Lower lobe of right lung (tissue), 2 donors: ENCODE measurements at places on chromosomes 2 and 18.

DNA sequence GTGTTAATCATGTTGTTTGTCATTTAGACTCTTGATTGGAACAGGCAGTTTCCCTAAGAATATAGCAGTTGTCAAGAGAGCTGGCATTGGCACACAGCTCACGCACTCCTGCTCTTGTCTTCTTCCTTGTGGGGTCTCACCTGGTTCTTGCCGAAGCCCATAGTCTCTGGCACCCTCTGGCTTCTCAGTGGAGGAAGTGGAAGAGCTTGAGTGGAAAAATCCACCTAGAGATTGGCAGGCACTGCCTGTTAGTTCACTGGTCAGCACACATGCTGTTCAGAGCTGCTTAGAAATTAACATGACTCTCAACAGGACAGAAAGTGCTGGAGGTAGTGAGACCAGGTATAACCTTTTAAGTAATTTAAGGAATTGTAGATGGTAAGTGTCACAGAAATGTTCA is 28.3 kb downstream of the SCTR start:
- DNase-seq: no peak

DNA sequence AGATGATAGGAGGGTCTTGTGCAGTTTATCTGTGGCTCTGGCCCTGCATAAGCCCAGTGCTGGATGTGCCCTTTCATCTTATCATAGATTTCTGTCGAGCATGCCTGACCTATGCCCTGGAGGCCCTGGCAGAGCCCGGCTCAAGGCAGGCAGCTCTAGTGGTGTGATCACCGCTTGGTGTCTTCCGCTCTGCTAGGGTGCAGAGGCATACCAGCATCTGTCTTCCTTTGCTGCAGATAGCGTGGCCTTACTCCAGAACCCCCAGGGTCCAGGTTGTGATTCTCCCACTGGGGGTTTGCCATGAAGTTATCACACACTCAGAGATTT is 13.7 kb upstream of the TRAF3IP1 start:
- DNase-seq: no peak

DNA sequence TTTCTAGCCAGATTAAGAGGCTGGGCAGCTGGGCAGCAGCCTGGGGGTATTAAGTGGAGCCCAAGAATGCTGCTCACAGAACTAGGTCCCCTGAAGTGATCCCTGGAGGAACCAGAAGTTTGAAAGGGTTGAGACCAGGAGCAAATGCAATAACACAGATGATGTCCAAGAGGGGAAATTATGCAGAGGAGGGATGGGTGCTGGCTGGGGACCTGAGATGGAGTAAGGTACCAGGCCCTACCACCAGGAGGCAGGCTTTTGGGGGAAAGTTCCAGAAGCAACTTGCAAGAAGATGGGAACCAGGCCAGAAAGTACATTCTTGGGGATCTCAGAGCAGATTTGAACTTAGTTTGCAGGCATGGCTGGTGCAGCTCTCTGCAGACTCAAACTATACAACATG is 175.1 kb downstream of the NCK2 start:
- DNase-seq: no peak

- DNase-seq: no peak
Measured at GRCh38 chr2:108588070-108588668, 53.9 kb downstream of the LIMS1 start.

- DNase-seq: no peak
Measured at GRCh38 chr2:172667581-172668325, 67.9 kb upstream of the RAPGEF4 start.

DNA sequence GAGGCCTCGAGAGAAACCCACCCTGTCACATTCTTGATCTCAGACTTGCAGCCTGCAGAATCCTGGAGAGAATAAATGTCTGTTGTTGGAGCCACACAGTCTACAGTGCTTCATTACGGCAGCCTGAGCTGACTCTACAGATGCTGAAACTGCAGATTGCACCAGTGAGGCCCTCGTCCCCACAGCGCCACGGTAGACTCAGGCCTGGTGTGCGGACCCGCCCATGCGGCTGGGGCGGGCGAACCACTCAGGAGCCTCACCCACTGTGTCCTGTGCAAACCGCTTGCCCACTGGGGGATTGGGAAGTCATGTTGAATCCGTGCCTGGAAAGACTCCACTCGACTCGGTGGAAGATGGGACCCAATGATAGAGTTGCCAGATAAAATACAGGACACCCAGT is 125.2 kb upstream of the COPS8 start:
- DNase-seq: no peak

- no peak for DNase-seq
Measured at GRCh38 chr2:72886505-72887031, 640 bp upstream of the SPR start.
